ENCODE measurements at places on chromosomes 2 and 18.
A peak's percentile ranks its signal among the peaks of the same experiment; 100 is the strongest.

DNA sequence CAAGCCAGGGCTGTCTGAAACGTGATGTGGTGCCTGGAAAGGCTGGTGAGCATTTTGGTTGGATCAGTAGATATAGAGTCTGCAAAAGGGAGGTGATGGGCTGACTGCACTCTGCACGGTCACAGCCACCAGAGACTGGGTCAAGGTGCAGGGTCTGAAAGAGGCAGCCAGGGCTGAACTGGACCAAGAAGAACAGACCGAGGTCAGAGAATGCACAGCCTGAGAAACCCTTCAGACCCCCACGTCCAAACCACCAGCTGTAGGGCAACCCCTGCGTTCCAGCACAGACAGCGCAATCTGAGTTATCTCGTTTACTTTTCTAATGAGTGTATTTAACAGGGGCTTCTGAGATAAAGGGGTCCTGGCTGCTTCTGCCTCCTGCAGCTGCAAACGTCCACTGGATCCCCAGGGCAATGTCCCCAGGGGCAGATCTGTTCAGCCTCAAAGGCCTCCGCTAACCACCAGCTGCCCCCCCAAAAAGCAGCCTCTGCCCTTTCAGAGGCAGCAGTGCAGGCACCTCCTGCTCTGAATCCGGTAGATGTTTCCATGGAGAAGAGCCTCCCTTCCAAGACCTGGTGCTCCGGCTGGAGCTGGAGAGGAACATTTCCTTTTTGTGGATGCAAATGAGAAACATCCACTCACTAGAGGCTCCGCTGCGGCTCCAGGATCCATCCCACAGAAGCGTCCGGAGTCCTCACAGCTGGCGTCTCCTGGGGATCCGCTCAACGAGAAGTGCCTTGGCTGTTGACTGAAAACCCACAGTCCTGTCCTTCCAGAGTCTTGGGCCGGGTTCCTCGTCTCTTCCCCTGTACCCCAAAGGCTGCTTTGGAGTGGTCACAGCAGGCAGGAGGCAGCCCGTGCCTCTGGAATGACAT lies 970 bp upstream of the KCNG2 start:
- DNase-seq = no peak

GRCh38 chr2:120606931-120607330 lies 128.7 kb upstream of the GLI2 start:
- no peak for DNase-seq

DNA sequence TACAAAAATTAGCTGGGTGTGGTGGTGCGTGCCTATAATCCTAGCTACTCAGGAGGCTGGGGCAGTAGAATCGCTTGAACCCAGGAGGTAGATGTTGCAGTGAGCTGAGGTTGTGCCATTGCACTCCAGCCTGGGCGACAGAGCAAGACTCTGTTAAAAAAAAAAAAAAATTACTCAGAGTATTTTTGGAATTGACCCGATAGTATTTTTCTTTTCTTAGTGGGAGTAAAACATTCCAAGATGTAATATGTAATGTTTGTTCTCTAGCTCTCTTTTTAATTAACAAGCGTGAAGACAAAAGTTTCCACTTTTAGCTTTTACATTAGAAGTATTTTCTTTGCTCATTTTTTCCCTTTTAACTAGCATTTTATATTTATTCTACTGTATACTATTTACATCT lies 12.0 kb upstream of the TMEM18 start:
- DNase-seq = no peak

DNA sequence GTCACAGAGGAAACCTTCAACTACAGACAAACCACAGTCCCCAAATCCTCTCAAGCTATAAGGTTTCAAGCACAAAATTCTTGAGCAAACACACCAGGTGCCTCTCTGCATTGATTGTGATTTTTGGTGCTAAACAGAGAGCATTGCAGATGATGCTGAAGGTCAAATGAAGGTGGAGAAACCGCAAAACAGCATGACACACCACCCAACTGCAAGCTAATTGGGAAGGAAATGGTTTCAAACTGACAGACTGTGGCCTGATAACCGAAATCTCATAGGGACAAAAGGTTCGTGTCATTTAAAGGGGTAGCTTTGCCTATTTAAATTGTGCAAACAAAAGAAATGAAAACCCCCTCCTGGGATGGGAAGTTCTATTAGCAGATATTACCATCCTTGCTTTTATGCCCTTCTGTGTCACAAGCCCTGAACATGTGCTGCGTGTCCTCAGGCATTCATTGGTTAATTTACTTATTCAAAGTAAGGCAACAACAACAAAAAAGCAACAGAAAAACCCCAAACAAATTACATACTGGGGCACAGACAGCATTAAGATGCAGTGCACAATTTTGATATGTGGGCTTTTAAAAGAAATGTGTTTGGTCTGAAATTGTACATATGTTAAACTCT lies 154.9 kb downstream of the AQP4 start:
- no peak for DNase-seq

DNA sequence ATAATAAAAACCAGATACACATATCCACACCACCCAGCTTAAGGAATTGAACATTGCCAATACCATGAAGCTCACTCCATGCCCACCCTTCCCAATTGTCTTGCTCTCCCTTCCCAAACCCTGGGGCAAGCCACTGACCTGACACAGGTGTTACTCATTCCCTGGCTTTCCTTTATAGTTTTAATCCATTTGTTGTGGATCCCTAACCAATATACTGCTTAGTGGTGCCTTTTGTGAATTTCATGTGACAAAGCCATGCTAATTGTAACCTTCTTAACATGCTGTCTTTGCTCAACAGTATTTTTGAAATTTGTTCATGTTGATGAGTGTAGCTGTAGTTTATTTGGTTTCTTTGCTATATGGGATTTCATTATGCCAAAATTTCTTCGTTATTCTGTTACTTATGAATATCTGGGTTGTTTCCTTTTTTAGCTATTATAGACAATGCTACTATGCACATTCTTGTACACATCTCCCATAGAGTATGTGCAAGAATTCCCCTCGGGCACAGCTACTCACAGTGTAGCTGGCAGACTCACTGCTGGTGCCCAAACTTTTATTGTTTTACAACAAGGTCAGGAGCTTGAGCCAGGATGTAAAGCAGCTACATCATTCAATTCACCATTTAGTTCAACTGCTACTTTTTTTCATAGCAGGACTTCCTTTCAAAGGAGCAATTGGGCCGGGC lies 90.8 kb upstream of the ATL2 start:
- no peak for DNase-seq

DNA sequence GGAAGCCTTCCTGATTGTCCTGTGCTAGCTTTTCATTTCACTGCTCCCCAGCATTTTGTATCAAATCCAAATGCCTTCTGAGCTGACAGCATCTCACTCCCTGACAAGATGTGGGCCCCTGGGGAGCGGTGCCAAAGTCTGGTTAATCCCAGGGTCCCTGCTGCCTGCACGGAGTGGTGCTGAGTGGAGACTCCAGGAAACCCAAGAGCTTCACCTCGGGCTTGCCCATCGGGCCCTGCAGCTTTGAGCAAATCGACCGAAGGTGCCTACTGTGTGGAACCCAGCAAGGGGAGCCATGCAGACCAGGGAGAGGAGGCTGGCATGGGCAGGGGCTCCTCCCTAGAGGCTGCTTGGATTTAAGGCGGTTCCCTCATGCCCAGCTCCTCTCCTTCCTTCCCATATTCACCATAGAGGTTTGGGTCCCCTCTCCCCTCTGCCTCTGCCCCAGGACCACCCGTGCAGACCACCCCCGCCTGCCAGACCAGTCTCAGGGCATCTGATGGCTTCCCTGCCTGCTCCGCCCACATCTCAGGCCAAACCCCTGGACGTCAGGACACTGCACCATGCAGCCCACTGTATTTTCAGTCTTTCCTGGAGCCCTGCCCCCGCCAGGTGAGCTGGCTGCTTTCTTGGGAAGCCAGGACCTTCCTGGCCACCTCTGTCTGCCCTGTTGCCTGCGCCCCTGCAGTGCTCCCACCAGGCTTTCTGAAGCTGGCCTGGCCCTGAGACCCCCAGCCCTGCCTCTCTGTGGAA lies 37.8 kb downstream of the RRM2 start:
- no peak for DNase-seq

GRCh38 chr18:79493801-79494211 lies 98.1 kb downstream of the NFATC1 start:
- DNase-seq = no peak

DNA sequence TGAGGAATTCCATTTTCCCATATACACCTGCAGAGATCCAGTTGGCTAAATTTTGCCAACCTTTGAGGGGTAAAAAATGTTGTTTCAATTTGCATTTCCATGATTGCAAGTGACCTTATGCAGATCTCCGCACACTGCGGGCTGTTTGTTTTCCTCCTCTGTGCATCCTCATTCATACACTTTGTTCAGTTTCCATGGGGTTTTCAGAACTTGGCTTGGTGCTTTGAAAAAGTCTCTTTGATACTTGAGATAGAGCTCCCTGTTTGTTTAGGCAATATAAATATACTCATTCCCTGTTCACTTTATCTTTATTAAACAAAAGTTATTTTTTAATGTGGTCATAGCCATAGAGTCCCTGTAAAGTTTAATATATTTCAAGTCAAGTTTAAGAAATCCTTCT lies 353.1 kb downstream of the CMPK2 start:
- DNase-seq = no peak

GRCh38 chr2:133841900-133842299 lies 273.6 kb upstream of the NCKAP5 start:
- DNase-seq = no peak

DNA sequence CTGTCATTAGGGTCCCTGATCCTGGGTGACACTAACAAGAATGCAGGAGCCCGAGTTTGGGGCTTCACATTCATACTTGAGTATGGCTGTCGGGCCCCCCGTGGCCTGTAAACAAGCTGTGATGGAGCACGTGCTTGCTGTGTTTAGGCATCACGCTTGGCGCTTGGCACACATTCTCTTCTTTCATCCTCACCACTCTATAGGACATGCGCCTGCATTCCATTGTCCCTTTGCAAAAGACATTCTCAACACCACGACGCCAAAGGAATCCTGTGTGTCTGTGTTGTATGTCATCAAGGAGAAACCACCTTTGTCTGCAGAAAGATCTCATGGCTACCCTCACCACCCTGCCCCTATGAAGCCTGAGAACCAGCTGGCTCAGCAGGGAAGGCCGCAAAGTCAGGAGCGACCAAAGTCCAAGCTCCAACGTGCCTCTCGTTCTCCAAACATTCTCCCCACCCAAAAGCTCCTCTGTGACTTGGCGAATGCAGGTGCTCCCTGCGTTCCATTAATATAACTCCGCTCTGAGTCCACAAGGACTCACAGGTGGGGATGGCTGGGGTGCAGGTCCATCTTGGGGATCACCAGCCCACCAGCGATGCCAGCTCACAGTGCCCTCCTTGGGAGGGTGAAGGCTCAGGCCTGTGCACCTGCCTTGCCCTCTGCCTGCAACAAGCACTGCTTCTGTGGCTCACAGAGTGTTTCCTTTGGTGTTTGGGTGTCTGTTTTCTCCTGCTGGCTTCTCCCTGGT lies 6.2 kb upstream of the PER2 start:
- no peak for DNase-seq

DNA sequence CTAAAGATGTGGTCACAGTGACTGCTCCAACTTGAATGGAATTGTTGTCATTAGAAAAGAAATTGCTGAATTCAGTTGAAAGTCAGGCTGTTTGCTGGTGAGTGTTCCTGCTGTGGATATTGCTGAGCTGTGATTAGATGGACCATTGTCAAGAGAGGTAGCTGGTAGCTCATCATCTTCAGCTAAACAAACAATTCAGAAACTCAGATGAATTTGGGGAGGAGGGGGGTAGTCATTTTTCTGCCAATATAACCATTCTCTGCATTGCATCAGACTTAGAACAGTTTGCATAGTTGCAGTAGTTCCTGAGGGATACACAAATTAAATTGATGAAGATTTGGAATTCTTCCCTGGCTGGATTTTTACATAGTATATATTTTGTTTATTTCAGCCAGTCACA lies 108.3 kb downstream of the MTCL1 start:
- no peak for DNase-seq

GRCh38 chr2:189674374-189675112 lies at the start of gene ANKAR:
TSS of gene ANKAR (plus strand) at chr2:189674670. CDS start at chr2:189676491, 1,821 bp downstream.
- peak; percentile 92 for DNase-seq

GRCh38 chr18:48889115-48889941 lies 61.4 kb downstream of the SMAD7 start:
- no peak for DNase-seq

GRCh38 chr2:61841286-61841685 lies 12.6 kb downstream of the FAM161A start:
- DNase-seq = no peak

DNA sequence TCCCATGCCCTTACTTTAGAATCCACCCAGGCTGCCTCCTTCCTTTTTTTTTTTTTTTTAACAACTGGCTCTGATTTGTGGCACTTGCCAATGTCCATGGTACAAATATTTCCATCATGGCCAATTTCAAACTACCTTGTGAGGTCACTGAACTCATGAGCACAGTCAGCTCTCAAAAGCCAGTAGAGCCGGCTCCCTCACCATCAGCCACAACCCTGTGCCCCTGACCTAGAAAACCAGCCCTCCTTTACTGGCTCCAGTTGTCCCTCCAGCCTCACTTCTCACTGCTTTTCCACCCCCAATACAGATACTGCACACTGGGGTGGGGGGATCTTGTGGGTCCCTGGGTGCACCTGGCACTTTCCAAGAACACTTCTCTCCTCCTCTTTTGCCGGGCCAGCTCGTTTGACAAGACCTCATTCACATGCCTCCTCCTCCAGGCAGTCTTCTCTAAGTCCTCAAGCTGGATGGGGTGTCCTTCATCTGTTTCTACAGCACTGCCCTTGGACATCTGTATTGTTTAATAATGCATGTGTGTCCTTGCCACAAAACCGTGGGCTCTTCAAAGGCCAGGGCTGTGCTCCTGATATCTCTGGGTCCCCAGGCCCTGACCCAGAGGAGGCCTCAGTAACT lies 35.5 kb downstream of the SDC1 start:
- no peak for DNase-seq

- no peak for DNase-seq
These were observed 101.6 kb downstream of the LBH start for GRCh38 chr2:30332791-30333453.

GRCh38 chr2:2887772-2888387 lies 489.7 kb downstream of the EIPR1 start:
- DNase-seq = no peak

DNA sequence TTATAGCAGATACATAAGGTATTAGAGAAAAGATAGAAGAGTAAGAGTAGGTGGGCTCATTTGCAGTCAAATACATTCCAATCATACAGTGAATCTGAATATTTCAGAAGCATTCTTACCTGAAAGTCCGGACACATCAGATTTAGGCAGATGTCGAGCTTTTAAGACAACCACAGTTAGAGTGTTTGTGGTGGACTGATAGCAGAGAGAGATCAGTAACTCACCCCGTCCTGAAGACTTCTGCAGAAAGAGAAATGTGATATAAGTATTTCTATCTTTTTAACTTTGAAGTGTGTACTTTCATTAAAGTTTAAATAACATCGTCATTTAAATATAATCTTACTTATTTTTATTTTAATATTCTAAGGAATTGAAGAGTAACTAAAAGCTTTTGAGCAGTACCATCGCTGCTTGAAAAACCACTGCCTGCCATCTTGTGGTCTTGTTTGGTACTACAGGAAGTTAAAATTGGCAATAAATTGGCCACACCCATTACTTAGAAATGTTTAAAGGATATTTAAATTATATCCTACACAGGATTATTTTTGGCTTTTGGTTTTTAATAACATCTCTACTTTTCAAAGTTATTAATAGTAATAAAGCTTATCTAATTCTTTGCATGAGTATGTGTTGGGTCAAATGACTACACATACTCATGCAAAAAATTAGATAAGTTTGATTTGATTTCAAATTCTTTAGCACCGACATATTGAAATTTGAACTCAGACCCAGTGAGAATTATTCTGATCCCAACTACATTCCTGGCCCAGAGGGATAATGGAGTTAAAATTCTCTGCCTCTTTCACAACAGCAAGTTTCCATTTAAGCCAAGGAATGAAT lies 5.5 kb downstream of the SYT4 start:
- DNase-seq = peak; percentile 76

GRCh38 chr2:197435598-197436420 lies 981 bp upstream of the SF3B1 start:
- no peak for DNase-seq
